Germinal center (tissue), 1 donor: ENCODE measurements at places on chromosomes 11 and 22.

DNA sequence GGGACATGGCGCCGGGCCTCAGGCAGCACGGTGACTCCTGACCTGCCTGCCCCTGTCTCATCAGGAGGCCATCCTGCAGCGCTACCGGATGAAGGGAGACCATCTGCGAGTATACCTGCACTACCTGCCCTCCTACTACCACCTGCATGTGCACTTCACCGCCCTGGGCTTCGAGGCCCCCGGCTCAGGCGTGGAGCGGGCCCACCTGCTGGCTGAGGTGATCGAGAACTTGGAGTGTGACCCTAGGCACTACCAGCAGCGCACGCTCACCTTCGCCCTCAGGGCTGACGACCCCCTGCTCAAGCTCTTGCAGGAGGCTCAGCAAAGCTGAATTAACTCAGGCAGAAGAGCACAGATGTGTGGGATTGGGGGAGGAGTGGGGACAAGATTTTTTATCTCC is 10.2 kb upstream of the ST3GAL4 start:
- DNase-seq = no peak

DNA sequence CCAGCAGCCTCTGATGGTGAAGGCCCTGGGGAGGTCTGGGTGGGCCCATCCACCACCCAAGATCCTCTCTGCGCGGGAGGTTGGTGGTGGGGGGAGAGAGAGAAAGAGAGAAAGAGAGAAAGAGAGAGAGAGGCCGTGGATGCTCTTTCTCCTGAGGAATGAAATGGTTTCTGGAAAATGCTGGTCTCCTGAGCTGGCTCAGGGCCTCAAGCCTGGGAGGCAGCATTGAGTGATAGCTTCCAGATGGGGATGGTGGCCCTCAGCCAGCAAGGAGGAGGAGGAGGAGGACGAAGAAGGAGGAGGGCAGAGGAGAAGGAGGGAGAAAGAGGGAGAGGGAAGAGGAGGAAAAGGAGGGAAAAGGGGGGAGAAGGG is 4.6 kb downstream of the TSPAN32 start:
- no peak for DNase-seq

GRCh38 chr11:62409831-62410230 is 9.0 kb upstream of the SCGB1A1 start:
- no peak for DNase-seq

- DNase-seq = no peak
These were observed 589.5 kb downstream of the OPCML start for GRCh38 chr11:132942611-132943356.

DNA sequence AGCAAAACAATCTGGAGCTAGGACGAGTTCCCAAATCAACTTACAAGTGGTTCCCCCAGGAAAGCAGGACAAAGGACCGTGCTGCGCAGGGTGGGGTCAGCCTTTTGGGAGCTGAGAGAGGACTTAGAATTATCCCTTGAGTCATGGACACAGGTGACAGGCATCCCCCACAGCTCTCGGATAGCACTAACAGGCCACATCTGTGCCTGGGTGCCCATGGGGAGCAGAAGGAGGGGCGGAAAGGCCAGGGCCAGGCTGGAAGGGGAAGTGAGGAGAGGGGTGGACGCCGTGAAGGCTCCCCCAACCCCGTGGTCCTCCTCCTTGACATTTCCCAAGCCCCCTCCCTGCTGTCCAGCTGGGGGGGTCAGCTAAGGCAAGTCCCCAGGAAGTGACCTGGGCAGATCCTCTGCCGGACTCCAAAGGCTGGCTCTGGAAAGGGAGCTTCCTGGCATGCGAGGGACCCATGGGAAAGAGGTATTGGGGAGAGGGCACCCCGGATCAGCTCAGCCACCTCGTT is 31.6 kb upstream of the A4GALT start:
- no peak for DNase-seq

GRCh38 chr22:25402501-25403283 is 161.8 kb upstream of the GRK3 start:
- no peak for DNase-seq

GRCh38 chr11:17807034-17807433 is 72.5 kb downstream of the KCNC1 start:
- DNase-seq = no peak

- DNase-seq = no peak
These were observed 48.0 kb upstream of the PARVG start for GRCh38 chr22:44132724-44133123.

DNA sequence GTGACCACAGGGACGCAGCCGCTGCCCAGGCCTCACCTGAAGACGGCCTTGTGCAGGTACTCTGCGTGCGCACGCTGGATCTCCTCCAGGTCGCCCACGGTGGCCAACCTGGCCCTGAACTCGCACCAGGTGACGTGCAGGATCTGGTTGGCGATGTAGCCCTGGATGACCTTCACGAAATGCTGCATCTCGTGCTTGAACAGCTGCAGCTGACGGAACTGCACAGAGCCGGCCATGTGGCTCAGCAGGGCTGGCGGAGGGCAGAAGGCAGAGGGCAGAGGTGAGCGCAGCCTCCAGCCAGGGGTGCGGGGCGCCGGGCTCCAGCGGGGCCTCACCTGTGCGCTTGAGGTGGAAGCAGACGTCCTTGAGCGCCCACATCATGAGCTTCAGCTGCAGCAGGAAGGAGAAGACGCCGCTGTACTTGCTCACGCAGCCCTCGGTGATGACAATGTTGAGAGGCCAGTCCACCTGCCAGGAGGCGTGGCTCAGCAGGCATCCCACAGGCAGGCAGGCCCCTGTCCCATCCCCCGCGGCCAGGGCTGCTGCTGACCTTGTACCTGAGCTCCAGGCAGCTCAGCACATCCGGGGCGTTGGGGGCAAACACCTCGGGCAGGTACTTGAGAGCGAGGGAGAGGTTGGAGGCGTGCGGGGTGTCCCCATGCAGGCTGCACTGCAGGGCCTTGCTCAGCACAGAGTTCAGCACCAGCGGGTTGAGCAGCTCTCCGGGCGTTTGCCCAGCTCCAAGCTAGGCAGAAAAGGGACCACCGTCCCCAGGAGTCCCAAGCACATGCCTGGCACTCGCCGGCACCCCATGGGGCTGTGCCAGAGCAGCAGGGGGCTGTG is 17.6 kb downstream of the SELENOO start:
- no peak for DNase-seq

DNA sequence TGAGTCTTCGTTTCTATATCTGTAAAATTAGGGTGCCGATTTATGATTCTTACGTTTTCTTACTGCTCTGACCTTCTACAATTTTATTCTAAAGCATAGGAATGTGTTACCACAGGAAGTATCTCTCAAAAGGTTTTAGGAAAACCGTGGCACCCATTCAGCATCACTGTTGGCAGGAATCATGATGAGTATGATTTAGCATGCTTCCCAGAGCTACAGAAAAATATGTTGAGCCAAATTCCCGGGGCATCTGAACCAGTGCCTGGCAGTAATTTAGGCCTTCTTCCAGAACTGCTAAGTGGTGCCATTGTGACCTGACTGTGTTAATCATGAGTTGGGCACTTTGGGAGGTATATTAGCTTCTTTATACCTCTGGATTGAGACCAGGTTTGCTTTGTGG is 605.0 kb upstream of the RAG2 start:
- DNase-seq = no peak

DNA sequence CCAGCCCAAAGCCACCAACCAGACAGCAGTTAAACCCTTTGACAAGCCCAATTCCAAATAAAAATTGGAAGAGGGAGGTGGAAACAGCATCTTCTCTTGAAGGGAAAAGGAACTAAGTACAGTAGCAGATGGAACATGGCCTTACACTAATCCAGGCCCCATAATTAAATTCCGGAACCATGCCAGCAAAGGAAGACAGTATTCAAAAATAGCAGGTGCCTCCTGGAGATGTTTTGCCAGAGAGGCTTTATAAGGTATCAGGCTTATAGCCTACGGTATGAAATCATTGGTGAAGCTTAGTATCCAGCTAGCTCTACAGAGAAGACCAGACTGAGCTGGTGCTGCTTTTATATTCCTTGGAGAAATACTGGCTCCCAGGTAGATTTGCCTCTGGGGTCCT is 344.1 kb upstream of the API5 start:
- no peak for DNase-seq

GRCh38 chr11:81852896-81853295 is 880.8 kb downstream of the FAM181B start:
- no peak for DNase-seq

- DNase-seq = peak; percentile 28
These were observed 2.0 kb upstream of the KMT5B start for GRCh38 chr11:68215087-68215445.

GRCh38 chr11:128234143-128234542 is 353.2 kb downstream of the ETS1 start:
- no peak for DNase-seq

GRCh38 chr11:45924927-45925326 is 2.5 kb downstream of the LARGE2 start:
- no peak for DNase-seq

GRCh38 chr22:22803285-22803853 is 84.2 kb upstream of the IGLL5 start:
- DNase-seq = no peak

DNA sequence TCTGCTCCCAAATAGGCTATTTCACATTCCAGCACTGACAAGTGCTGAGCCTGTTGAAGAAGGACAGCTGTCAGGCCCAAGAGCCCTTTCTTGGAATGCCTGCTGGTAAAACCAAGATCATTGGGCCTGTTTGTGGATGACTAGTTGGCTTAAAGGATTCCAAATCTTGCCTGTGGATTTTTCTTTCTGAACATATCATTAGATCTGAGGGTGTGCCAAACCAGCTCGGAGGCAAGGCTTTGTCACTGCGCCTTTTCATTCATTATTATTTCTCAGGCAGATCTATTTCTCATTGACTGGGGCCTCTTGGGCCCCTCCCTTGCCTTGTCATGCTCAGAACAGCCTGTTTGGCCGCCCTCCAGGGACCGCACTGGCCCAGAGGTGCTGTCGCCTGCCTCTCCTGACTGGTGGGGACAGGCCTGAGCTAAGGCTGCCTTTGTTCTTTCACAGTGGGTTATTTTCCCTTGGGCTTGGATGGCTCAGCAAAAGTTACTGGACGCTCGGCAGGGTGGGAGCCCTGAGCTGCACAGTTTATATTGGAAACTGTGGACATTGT is 222.7 kb upstream of the SESN3 start:
- DNase-seq = no peak

GRCh38 chr11:61690706-61691379 is 10.7 kb downstream of the DAGLA start:
- no peak for DNase-seq

- no peak for DNase-seq
These were observed 813.7 kb downstream of the NTM start for GRCh38 chr11:132184079-132184478.

DNA sequence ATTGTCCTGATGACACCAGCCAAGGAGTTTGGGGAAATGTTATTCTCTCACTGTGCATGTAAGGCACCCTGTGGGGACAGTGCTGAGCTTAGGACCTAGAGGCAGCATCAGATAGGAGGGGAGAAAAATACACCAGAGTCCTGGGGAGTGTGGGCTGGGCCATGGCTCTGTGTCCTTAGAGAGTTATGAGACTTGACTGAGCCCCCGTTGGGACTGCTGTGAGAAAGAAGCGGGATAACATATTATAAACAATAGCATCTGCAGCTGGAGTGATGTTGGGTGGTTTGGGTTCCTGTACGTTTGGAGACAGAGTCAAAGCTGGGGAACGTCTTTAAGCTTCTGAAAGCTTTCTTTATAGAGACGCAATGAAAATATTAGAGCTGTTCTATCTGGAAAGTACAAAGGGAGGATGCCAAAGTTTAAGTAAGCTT is 90.9 kb upstream of the CRTAM start:
- no peak for DNase-seq

DNA sequence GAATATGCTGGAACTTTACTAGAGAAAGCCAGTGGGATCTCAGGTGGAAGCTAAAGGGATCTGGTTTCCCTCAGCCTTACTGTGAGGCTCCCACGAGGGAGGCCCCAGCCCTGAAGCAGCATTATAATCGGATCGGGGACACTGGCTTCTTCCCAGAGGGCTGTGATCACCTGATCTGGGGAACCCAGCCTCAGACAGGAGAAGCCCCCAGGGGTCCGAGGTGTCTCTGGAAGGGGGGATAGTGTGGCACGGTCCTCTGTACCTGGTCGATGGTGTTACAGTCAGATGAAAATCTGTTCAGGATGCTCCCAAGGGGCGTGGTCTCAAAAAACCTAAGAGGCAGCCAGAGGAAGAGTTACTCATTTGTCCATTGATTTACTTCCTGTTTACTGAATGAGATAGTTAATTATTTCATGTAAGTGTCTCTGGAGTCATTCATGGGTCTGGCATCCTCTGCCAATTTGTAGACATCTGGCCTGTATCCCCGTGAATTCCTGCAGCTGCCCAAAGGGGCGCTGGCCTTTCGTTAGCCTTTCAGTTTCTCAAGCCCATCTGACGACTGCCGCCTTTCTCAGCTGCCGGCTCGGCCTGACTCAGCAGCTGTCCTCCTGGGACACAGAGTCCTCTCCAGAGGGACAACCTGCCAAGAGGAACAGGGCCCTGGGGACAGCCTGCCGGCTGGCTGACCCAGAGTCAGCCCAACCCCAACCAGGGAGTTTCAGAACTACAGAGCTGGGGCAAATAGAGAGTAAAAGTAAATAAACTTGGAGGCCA is 17.0 kb upstream of the KCNJ11 start:
- DNase-seq = no peak

- DNase-seq = no peak
These were observed 3.1 kb downstream of the CAT start for GRCh38 chr11:34441814-34442213.

GRCh38 chr11:64713781-64714363 is 9.1 kb downstream of the NRXN2 start:
- DNase-seq = no peak

GRCh38 chr22:49119551-49119952 is 708.1 kb downstream of the BRD1 start:
- DNase-seq = no peak

DNA sequence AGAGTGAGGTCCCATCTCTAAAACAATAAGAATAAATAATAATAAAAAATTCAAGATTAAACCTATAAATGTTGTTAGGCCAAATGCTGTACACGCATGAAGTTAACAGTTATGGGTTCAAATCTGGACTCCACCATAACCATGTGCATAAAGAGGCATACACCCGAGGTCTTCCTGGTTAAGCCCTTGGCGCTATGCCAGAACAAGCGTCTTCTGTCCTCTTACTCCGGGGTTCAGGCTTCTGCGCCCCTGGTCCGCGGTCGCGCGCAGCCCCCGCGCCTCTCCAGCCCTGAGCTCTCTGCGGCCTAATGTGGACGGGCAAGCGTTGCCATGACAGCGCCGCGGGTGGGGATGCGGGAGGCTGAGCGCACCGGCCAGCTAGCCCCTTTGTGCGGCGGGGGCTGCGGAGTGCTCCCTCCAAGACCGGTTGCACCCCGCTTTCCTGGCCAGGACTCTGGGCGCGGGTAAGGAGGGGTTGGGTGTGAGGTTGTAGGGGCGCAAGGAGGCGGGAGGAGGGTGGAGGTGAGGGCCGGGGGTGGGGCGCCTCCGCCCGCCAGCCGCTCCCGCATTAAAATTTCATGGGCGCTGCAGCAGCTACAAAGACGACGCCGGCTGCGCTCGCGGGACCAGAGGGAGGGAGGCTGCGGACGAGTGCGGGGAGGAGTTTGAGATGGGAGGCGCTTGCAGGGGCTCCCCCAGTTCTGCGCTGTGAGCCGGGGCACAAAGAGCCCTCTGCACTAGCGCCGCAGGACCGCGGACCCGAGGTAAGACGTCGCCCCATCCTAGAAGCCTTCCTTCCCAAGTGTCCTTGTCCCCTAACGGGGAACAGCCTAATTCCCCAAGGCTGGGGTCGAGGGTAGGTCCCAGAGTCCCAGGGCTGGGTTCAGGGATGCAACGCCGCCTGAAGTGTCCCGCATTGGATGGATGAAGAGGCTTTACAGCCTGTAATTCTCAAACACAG is at the start of gene MIAT:
MIAT (plus strand) TSS at position 698 of the 961 bp plus-strand sequence.
- DNase-seq = peak; percentile 63

- no peak for DNase-seq
These were observed 40.5 kb downstream of the NCAM1 start for GRCh38 chr11:113001709-113002108.

GRCh38 chr11:125081098-125081798 is 18.1 kb downstream of the SLC37A2 start:
- DNase-seq = no peak
